Pancreas (tissue), 10 donors: ENCODE measurements at places on chromosomes 3 and 15. TPM values are rescaled to one million over a fixed set of nuclear protein-coding genes. Genes with fewer than 3 reads are reported as not detected.

DNA sequence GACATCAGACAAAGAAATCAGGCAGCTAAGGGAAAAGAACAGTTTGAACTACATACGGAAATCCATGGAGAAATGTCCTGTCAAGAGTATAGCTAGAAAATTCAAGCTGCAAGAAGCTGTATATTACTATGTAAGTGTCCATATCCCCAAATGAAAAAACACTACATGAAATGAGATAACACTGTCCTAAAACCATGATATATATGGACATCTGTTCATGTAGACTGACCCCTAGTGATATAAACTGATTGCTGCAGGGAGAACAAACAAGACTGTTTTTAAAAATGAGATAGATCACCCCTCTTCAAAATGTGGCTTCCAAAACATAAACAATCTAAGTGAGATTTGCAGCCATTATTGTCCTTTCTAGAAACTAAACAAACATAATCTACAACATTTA lies 985.6 kb downstream of the EPHA3 start:
- DNase-seq, result no peak
- H3K27me3 ChIP-seq, result peaks cover 3% of the 10 kb centered on the region
- H3K4me1 ChIP-seq, result no peaks in the 10 kb centered on the region

DNA sequence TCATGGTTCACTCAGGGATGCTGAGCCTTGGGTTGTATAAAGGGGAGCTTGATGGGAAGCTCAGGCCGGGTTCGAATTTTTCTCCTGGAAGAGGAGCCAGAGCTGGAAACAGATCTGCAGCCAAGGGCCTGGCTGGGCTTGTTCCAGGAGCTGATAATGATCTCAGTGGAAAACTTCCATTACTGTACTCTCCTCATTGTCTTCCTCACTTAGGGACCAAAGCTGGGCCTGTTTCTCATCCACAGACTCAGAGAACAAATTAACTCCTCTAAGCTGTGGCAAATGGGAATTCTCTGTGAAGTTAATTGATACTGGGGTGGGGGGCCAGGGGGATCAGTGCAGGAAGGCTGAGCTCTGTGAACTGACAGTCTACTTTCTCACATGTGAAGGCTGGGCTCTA lies 92.0 kb downstream of the PRICKLE2 start:
- no peaks in the 10 kb centered on the region for H3K27me3 ChIP-seq
- no peaks in the 10 kb centered on the region for H3K4me1 ChIP-seq
- H3K36me3 ChIP-seq, result no peaks in the 10 kb centered on the region
- no peak overlapping the region for H3K27ac ChIP-seq

DNA sequence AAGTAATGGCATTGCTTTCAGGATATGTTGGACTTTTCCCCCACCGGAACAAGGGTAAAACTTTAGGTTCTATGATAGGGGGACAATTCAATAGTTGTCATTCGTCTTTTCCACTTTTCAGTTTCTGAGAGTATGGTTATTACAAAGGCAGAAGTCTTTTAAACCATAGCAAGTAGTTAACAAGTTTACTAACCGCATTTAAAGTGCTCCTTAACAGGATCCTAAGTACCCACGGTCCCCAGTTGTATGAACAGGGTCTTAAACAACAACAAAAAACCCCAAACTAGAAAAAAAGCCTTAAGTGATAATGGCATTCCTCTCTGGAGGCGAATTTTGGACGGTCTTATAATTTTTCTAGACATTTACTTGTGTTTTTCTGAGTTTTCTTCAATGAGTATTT lies 831 bp downstream of the IFT57 start:
- peak overlapping the region; percentile 73 for H3K4me3 ChIP-seq
- peaks cover 30% of the 10 kb centered on the region for H3K4me1 ChIP-seq
- no peaks in the 10 kb centered on the region for H3K36me3 ChIP-seq
- no peaks in the 10 kb centered on the region for H3K27me3 ChIP-seq

- peak; percentile 96 for DNase-seq
- H3K4me1 ChIP-seq, result peaks cover 15% of the 10 kb centered on the region
- H3K36me3 ChIP-seq, result peaks cover 11% of the 10 kb centered on the region
- H3K27me3 ChIP-seq, result no peaks in the 10 kb centered on the region
- peak within 1 kb of the TSS; percentile 93 for H3K27ac ChIP-seq
Measured at GRCh38 chr3:49673715-49674496, at the start of gene APEH. Gene APEH (plus strand): TSS chr3:49674351. CDS start chr3:49674402, 51 bp downstream.

GRCh38 chr15:37360724-37361123 lies 260.4 kb upstream of the MEIS2 start:
- H3K27ac ChIP-seq, result no peak overlapping the region
- H3K4me3 ChIP-seq, result no peak overlapping the region
- no peaks in the 10 kb centered on the region for H3K4me1 ChIP-seq
- no peak for DNase-seq

Gene GATA2
- 10.6 TPM for total RNA-seq

GRCh38 chr15:47177177-47177576 lies 540.1 kb upstream of the SEMA6D start:
- no peak overlapping the region for H3K4me3 ChIP-seq
- H3K4me1 ChIP-seq, result no peaks in the 10 kb centered on the region
- no peaks in the 10 kb centered on the region for H3K36me3 ChIP-seq
- no peaks in the 10 kb centered on the region for H3K27me3 ChIP-seq
- DNase-seq, result no peak

DNA sequence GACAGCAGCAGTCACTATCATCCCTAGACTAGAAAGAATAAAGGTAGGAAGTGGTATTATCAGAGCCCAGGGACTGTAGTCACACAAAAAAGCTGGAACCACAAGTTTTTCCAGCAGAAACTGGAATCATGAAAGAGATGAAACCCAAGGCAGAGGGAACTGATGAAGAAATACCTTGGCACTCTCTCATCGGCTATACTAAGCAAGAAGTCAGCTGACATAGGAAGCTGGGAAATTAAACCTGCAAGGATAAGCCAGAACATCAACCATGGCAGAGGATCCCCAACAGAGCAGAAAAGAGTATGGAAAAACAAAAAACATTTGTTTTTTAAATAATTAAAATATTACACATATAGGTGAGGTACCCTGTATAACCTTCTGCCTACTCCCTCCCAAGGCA lies 86.5 kb downstream of the AQR start:
- peaks cover 43% of the 10 kb centered on the region for H3K36me3 ChIP-seq
- no peak for DNase-seq
- no peaks in the 10 kb centered on the region for H3K27me3 ChIP-seq
- no peak overlapping the region for H3K4me3 ChIP-seq
- H3K27ac ChIP-seq, result no peak overlapping the region

GRCh38 chr3:175598740-175599139 lies 739.6 kb downstream of the NAALADL2 start:
- no peaks in the 10 kb centered on the region for H3K4me1 ChIP-seq
- H3K27ac ChIP-seq, result no peak overlapping the region
- no peaks in the 10 kb centered on the region for H3K27me3 ChIP-seq
- no peaks in the 10 kb centered on the region for H3K36me3 ChIP-seq
- no peak overlapping the region for H3K4me3 ChIP-seq

DNA sequence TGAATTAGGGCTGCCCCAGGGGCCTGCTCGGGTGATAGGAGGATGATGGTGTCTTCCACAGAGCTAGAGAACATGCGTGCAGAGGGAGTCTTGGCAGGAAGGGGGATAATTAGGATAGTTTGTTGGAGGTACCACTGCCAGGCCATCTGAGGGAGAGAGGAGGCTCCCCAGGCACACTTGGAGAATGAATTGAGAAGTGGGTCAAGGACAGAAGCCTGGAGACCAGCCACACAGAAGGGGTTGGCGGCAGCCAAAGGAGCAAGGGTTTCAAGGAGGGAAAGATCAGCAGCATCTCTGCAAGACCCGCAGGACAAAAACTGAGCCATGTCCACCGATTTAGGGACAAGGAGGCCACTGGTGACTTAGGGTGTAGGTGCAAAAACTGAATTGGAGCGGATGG lies 6.9 kb downstream of the SLC28A1 start:
- H3K4me3 ChIP-seq, result no peak overlapping the region
- no peak overlapping the region for H3K27ac ChIP-seq
- no peak for DNase-seq
- H3K27me3 ChIP-seq, result no peaks in the 10 kb centered on the region
- H3K36me3 ChIP-seq, result no peaks in the 10 kb centered on the region
- H3K4me1 ChIP-seq, result no peaks in the 10 kb centered on the region

GRCh38 chr3:37793889-37794591 lies 67.6 kb upstream of the CTDSPL start:
- no peaks in the 10 kb centered on the region for H3K4me1 ChIP-seq
- H3K27me3 ChIP-seq, result no peaks in the 10 kb centered on the region
- no peak overlapping the region for H3K27ac ChIP-seq

DNA sequence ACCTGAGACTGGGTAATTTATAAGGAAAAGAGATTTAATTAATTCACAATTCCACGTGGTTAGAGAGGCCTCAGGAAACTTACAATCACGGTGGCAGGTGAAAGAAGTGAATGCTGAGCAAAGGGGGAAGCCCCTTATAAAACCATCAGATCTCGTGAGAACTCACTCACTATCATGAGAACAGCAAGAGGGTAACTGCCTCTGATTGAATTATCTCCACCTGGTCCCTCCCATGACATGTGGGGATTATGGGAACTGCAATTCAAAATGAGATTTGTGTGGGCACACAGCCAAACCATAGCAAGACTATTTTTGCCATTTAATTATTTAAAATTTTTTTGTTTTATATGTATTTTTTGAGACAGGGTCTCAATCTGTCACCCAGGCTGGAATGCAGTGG lies 27.0 kb upstream of the KCTD6 start:
- no peaks in the 10 kb centered on the region for H3K27me3 ChIP-seq
- DNase-seq, result no peak
- H3K4me3 ChIP-seq, result no peak overlapping the region
- H3K36me3 ChIP-seq, result no peaks in the 10 kb centered on the region
- H3K4me1 ChIP-seq, result no peaks in the 10 kb centered on the region

Gene TMC3
- total RNA-seq, result not detected

DNA sequence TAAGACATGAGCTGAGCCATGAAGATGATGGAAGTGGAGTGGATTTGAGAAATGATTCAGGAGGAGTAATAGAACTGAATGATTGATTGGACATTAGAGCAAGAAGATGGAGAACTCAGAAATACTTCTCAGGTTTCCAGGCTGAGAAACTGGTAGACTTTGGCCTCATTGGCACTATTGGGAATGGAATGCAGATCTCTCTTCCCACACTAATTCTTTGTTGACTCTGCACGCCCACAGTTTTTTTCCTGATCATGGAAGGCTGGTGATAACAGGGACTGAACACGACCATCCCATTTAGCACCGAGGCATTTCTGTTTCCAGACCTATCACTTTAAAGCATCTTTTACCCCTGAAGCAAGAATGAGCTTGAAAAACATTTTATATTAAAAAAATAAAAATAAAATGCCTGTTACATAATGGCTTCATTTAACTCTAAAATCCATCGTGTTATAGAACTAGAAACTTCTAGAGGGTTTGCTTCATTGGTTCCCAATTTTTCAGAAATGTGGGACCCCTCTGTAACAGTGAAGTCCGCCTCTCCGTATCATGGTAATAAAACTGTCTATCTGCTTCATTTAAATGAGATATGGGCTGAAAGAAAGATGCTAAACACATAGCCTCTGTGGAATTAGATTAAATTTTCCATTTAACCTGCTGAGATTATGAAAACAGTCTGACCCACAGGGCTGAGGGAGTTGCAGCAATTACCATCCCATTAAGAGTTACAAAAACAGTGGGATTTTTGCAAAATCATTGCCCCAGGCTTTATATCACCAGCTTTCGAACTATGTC lies 562.0 kb upstream of the CFAP20DC start:
- no peak overlapping the region for H3K27ac ChIP-seq
- H3K36me3 ChIP-seq, result no peaks in the 10 kb centered on the region

Gene C15orf62
- total RNA-seq, result 0.06 TPM

Gene PTH1R
- 0.49 TPM for total RNA-seq

- no peaks in the 10 kb centered on the region for H3K36me3 ChIP-seq
- no peak for DNase-seq
- no peak overlapping the region for H3K4me3 ChIP-seq
- no peaks in the 10 kb centered on the region for H3K4me1 ChIP-seq
- no peaks in the 10 kb centered on the region for H3K27me3 ChIP-seq
- no peak overlapping the region for H3K27ac ChIP-seq
Measured at GRCh38 chr15:35329521-35329961, 216.4 kb downstream of the DPH6 start.

DNA sequence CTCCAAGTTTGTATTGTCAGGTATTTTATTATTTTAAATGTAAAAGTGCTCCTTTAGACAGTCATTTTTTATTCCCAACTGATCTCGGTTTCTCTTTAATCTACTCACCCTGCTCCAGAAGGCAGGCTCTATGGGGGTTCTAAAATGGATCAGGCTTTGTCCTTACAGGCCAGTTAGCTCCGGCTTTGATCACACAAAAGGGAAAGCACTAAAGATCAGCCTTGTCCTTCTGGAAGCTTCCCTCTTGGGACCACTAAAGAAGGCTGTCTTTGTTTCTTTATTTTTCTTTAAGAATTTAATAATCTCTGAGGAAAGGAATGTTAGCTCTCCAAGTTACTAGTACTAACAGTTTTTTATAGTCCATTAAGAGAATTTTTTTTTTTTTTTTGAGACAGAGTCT lies 560.5 kb upstream of the ZNF717 start:
- H3K4me3 ChIP-seq, result no peak overlapping the region
- H3K36me3 ChIP-seq, result no peaks in the 10 kb centered on the region
- H3K27me3 ChIP-seq, result no peaks in the 10 kb centered on the region
- H3K27ac ChIP-seq, result no peak overlapping the region

DNA sequence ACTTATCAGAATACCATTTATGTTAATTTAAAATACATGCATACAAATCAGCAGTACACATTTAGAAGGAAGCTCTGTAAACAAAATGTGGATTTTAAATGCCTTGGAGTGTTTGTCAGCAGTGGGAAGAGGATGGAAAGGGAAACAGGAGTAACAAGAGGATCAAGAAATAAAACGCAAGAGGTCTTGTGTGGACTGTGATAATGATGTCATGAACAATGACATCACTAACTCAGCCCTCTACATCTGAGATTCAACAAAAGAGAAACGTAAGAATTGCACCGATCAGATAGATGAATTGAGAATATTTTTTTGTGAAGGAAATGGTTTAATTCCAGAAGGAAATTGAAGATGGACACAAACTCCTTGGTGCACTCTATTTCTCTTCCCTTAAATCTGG lies 44.0 kb upstream of the CNOT10 start:
- no peak overlapping the region for H3K4me3 ChIP-seq
- no peak overlapping the region for H3K27ac ChIP-seq
- H3K27me3 ChIP-seq, result no peaks in the 10 kb centered on the region
- H3K36me3 ChIP-seq, result no peaks in the 10 kb centered on the region
- no peaks in the 10 kb centered on the region for H3K4me1 ChIP-seq
- no peak for DNase-seq

Gene GOLGA6L10
- total RNA-seq, result 1.4 TPM

DNA sequence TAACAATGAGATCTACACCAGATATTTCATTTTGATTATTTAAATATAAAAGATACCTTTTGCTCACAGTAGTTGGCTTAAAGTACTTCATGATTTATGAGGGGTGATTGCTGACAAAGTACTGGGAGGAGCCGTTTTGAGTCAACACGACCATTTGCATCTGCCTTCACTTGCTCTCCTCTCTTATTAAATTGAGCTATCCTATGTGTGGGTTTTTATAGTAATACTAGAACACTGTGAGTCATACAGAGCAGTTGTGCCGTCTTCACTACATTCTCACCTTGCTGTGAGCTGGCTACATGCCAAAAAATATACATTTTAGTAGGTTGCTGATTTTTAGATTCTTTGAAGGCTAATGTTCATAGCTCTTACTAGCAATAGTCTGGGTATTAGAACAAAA lies 161.2 kb downstream of the ALCAM start:
- H3K36me3 ChIP-seq, result no peaks in the 10 kb centered on the region
- H3K4me1 ChIP-seq, result no peaks in the 10 kb centered on the region
- no peak for DNase-seq
- no peak overlapping the region for H3K27ac ChIP-seq
- no peak overlapping the region for H3K4me3 ChIP-seq
